ENCODE measurements at places on chromosomes 1 and 21.

GRCh38 chr1:4676253-4676652 is 21.8 kb downstream of the AJAP1 start:
- no peak for DNase-seq

- DNase-seq, result no peak
Measured at GRCh38 chr21:28423521-28424190, 569.0 kb downstream of the LTN1 start.

- no peak for DNase-seq
Measured at GRCh38 chr1:101957771-101958170, 39.0 kb downstream of the OLFM3 start.

DNA sequence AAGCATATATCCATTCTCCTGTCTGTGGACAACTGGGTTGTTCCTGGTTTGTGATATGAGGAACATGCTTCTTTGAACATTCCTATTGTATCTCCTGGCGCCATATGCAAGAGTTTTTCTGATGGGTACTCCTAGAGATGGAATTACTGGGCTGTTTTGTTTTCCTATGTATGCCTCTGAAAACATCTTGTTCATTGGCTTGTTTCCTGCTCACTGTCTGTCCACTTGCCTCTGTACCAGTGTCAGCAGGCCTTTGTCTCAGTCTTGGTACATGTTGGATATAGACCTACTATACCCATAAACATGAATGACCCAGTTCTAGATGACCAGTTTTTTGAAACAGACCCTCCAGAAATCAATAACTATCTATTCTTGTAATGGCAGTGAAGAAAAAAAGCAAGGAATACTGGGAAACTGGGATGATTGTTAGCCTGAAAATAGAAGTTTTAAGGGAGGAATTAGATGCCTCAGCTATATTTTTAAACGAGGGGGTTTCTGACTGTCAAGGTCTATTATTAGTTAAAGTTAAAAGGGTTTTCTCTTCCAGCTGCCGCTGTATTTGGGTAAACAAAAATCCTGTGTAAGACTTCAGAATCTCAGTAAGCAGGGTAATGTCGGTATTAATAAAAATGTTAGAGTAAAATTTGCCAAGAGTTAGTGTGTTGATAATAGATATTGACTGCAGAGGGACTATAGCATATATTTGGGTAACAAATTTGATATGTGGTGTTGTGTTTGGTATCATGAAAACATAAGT is 103.6 kb downstream of the RYR2 start:
- no peak for DNase-seq

DNA sequence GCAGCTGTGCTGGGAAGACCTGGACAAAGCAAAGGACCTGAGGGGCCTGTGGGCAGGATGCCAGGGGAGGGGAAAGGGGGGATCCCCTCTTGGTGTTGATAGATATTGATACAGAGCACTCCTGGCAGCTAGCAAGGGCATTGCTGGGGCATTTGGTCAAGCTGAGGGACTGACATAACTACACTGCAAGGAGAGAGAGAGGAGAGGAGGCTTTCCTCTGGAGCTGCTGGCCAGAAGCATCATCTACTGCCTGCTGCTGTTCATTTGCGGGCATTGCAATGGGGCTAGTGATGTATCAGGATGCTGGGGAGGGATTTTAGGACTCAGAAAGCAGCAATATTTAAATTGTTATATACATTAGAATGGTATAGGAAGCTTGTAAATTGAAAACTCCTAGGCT is 142.0 kb downstream of the ZNF648 start:
- DNase-seq, result no peak

DNA sequence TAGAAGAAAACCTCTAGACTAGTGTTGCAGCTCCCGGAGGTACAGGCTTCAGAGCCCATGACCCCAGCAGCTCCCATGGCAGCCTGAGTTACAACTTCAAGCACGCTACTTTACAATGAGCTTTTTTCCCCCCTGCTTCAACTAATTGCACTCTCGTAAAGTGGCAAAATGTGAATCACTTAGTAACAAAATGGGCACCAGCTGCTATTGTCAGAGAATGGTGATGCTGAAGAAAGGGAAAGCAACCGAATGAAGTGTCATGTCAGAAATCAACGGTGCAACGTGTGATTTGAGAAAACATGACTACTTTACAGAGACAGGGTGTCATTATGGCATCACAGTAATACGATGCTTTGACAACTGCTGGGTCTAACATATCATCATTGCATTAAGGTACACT is 40.5 kb downstream of the ESRRG start:
- DNase-seq, result no peak

GRCh38 chr1:207300970-207301369 is 20.5 kb upstream of the CD55 start:
- DNase-seq, result peak; percentile 8

GRCh38 chr1:156804572-156805243 is 11.9 kb downstream of the SH2D2A start:
- no peak for DNase-seq

DNA sequence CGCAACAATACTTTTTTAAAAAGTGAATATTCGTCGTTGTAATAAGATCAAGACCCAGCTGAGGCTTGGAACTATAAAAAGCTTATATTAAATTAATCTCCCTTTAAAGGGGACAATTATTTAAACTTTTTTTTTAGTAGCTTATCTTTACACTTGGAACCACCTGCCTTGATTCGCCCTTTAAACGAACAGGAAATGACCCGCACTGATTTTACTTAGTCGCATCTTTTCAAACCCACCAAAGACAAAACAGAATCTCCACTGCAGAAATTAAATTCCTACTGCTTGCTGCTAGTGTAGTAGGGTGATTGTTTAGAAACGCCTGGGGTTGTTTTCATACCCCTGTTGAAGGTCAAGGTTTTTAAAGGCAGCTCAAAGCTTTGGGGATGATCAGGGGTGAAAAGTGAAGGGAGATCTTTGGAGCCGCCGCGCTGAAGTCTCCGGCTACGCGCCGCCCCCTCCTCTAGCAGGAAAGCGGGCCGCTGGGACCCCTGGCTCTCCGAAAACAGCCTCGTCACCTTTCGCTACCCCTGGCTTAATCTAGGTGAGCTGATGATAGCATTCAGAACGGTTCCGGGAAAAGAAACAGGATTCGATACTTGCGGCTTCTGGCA is 163.4 kb downstream of the RUNX1 start:
- DNase-seq, result no peak

- DNase-seq, result no peak
Measured at GRCh38 chr1:106944721-106945120, 111.8 kb upstream of the PRMT6 start.

DNA sequence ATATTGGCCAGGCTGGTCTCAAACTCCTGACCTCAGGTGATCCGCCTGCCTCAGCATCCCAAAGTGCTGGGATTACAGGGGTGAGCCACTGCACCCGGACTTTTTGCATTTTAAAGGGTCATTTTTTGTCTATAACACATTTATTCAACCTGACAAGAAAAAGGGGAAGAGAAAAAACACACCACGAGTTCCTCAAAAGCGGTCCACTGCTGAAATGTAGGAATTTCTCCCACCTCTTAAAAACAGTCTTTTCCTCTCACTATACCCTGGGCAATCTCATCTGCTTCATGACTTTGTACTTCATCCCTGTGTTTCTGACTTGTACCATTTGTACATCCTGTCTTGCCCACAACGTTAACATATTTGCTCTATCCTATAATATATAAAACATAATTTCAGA is 413.3 kb upstream of the PTBP2 start:
- DNase-seq, result no peak

DNA sequence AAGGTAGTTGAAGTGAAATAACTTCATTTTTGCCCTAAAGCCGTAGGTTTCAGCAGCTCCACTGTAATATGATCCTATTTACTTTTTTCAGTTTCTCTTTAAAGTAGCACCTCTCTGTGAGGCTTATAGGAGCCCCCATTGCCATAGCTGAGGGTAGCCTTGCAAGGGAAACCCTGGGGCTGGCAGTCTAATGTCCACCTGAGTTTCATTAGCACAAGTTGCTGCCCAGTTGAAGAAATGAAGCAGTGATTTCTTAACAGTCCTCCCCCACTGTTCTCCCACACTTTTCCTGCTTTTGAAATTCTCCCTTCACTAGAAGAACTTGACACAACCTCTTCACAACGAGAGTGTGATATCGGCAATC is 1.5 kb downstream of the HMCN1 start:
- DNase-seq, result no peak

DNA sequence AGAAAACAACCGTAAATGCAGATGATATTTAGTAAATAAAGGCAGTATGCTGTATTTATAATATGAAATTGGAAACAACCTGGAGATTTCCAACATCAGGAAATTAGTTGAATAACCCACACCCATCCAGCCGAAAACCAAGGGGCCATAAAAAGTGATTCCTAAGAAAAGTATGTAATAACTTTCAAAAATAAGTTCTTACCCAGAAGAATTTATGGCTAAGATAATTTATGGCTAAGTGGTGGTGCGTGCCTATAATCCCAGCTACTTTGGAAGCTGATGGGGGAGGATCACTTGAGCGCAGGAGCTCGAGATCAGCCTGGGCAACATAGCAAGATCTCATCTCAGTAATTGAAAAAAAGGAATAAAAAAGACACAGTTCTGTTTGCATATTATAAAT is 43.2 kb downstream of the TMCO4 start:
- DNase-seq, result no peak

DNA sequence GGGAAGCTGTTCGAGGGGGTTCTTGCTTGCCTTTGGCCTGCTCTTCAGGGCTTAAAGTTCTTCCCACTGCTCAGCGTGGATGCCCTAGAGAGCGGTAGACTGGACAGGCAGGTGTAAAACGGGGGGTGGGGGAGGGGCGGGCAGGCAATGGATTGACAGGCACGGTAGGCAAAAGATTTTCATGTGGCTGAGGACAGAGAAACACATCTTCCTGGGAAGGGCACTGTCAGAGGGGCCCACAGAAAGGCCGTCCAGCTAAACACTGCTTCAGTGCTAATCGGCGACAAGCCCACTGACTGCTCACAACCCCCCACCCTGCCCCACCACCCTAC is 412 bp downstream of the ABCA4 start:
- no peak for DNase-seq

- DNase-seq, result no peak
Measured at GRCh38 chr1:183241471-183241870, 55.4 kb downstream of the LAMC2 start.

DNA sequence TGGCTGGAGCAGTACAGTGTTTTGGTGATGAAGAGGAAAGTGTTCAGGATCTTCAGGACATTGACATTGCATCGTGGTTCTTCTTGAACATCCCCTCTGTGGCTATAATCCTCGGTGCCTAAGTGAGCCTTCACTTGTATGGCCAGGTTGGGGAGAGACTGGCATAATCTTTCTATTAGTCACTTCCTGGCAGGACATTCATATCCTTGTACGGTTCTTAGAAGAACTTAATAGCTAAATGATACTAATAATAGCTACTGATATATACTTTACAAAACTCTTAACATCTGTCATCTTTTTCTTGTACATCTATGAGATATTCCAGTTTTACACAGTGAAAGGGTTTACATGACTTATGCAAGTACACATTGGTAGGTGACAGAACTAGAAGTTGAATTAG is 35.8 kb downstream of the CELF3 start:
- no peak for DNase-seq

DNA sequence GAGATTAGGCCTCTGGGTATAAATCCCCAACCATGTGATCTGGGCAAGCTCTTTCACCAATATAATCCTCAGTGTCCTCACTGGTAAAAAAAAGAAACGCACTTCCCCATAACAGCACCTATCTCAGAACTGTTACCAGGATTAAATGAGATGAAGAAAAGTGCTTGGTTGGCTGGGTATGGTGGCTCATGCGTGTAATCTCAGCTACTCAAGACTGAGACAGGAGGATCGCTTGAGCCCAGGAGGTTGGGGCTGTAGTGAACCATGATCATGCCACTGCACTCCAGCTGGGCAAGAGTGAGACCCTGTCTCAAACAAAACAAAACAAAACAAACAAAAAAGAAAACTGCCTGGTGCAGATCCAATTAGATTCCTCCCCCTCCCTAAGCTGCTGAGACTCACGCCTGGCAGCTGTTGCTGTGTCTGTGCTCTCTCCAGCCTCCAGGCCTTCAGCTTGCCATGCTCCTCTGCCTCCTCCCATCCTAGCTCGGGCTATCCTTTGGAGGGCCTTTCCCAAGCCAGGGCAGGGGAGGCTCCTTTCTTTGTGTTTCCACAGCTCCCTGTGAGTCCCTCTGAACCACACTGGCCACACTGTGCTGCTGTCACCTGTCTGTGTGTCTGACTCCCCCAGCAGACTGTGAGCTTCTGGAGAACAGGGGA is 19.0 kb downstream of the CYB5RL start:
- no peak for DNase-seq

- no peak for DNase-seq
Measured at GRCh38 chr1:113854234-113854633, 17.3 kb downstream of the PTPN22 start.

DNA sequence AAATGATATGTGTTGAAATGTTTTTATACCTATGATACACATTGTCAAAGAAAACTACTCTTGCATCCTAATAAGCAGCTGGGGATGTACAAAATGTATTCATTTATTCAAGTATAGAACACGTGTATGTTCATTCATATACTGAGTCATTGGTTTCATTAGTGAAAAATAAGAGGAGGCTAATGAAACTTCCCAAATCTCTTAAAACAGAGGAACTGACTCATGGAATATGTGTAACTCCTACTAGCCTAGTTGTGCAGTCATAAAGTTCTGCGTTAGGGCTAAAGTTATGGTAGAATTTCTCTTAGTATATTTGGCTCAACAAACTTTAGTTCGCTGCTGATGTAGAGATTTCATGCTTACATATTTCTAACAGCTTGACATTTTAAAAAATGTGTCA is 441.6 kb downstream of the NCAM2 start:
- no peak for DNase-seq

- no peak for DNase-seq
Measured at GRCh38 chr1:244144053-244144452, 93.0 kb downstream of the ZBTB18 start.

- DNase-seq, result no peak
Measured at GRCh38 chr21:37338671-37339551, 27.7 kb upstream of the DYRK1A start.

DNA sequence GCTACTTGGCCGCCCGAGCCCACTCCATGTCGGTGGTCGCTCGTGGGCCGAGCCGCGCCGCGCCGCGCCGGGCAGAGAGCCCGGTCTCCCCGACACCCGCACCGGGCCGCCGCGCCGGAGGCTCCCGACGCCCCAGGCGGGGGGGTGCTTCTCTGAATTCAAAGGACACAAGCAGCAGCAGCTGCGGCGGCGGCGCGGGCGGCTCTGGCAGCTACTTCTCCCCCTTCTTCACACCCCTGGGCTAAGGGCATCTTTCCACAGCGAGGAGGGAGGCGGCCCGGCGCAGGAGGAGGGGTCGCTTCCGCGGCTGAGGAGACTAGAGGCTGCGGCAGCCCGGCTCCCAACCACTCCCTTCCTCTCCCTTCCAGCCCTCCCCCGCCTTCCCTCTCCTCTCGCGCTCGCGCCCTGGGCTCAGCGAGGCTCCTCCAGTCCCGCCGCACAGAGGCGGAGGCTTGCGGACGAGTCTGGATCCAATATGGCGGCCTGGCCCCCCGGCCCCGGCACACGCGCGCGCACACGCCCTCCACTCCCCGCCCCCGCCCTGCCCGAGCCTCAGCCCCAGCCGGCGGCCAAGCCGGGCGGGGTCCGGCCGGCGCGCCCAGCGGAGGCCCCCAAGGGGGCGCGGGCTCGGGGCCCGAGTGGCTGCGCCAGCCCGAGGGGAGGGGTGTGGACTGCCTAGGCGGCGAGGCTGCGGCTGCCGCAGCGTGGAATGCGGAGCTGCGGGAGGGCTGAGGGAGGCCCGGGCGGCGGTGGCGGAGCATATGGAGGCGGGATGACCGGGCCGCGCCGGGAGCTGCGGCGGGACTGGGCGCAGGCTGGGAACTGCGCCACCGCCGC is at the start of gene CDC42BPA:
CDC42BPA (minus strand) TSS at position 477 of the 837 bp plus-strand sequence. CDS start 1,310 bp downstream, outside the sequence.
- peak; percentile 86 for DNase-seq

GRCh38 chr1:197277166-197277565 is 9.1 kb downstream of the CRB1 start:
- no peak for DNase-seq

GRCh38 chr1:230591678-230592077 is 50.6 kb upstream of the COG2 start:
- no peak for DNase-seq
